ENCODE measurements at places on chromosomes 6 and 20. TPM values are rescaled to one million over a fixed set of nuclear protein-coding genes. Genes with fewer than 3 reads are reported as not detected.

Gene EYS
- 0.08 TPM for total RNA-seq

Gene GPR63
- 1.0 TPM for total RNA-seq

Gene DCBLD1
- total RNA-seq: 5.5 TPM

Gene C6orf15
- total RNA-seq: not detected

Gene TAB2
- 56.7 TPM for total RNA-seq

- no peak for DNase-seq
These were observed 162.4 kb upstream of the KCNG1 start for GRCh38 chr20:51185277-51185676.

DNA sequence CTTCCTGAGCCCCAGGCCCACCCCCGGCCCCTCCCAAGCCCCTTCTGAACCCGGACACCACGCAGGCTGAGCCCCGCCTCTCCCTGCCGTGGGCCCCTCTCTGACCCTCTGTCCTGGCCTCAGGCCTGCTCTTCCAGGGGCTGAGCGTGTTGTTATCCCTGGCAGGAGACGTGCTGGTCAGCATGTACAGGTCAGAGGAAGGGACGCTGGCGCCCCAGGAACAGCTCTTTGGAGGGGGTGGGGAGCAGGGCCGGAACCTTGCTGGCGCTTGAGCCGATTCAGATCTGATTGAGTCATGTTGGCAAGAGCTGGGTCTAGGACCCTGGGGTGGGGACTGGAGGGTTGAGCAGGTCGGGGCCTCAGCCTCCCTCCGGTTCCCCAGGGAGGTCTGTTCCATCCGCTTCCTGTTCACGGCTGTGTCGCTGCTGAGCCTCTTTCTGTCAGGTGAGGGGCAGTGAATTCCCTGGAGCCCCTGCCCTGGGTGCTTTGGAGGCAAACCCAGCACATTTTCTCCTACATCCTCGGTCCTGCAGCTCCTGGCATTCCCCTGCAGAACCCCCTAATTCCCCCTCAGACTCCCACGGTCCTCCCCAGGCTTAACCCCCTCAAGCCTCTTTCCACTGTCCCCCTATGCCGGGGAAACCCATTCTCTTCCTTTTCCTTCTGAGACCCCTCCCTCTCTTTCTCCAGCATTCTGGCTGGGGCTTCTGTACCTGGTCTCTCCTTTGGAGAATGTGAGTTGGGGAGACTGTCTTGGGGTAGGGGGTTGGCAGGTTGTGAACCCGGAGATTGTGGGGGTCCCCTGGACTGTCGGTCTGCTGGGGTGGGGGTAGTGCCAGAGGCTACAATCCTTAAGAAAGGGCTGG is 2.0 kb downstream of the SPAG4 start:
- peak; percentile 58 for DNase-seq

- DNase-seq: no peak
These were observed 8.6 kb downstream of the OR10C1 start for GRCh38 chr6:29447670-29448069.

GRCh38 chr6:136343700-136344099 is 54.1 kb upstream of the BCLAF1 start:
- no peak for DNase-seq

DNA sequence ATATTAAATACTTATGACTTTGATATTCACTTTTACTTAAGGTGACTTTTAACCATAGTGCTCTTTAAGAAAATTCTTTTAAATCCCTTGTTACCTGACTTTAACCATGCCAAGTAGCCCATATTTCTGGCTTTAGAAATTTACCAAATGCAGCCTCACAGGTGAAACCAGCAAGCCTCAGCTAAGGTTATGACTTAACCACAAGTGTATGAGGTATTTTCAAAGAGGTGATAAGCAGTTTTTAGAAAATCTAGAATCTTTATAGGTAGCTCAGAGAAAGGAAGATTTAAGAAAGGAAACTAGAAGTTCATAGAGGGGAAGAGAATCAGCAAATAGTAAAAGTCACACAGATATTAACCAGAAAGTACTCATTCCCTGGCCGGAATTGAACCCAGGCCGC is 661.9 kb upstream of the GJE1 start:
- DNase-seq: no peak

GRCh38 chr6:35044761-35045421 is 96.2 kb downstream of the TCP11 start:
- no peak for DNase-seq

- DNase-seq: no peak
These were observed 24.5 kb downstream of the YTHDF1 start for GRCh38 chr20:63191400-63191799.

DNA sequence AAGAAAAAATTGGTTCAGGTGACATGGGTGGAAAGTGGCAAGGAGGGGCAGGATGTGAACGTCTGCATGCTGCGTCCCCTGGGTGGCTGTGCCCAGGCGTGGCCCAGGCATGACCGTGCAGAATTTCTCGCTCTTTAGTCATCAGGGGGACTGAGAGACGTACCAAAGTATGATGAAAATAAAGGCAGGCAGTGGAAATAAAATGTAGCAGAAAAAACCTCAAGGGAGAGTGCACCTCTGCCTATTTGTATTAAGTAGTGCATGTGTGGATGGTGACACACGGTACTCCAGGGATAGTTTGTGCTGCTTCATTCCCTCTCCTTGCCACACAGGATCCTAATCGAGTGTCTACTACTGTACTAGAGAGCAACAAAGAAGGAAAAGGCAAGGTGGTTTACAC is 81.1 kb downstream of the ATP9A start:
- no peak for DNase-seq

GRCh38 chr6:42367353-42368011 is 84.2 kb downstream of the TRERF1 start:
- no peak for DNase-seq

- no peak for DNase-seq
These were observed 140.4 kb upstream of the TENT5A start for GRCh38 chr6:81892891-81893290.
